Upper lobe of left lung (tissue), 6 donors: ENCODE measurements at places on chromosomes 11 and 22. TPM values are rescaled to one million over a fixed set of nuclear protein-coding genes. Genes with fewer than 3 reads are reported as not detected.

PRG3 gene
- not detected for total RNA-seq

- no peaks in the 10 kb centered on the region for H3K4me1 ChIP-seq
- DNase-seq: no peak
- H3K27ac ChIP-seq: no peak overlapping the region
- H3K4me3 ChIP-seq: no peak overlapping the region
- no peaks in the 10 kb centered on the region for H3K36me3 ChIP-seq
These were observed 4.7 kb upstream of the NXPE2 start for GRCh38 chr11:114673661-114674060.

GRCh38 chr11:71580057-71581003, 2.3 kb downstream of the KRTAP5-11 start:
- no peak overlapping the region for H3K27ac ChIP-seq
- DNase-seq: peak; percentile 70
- H3K4me1 ChIP-seq: no peaks in the 10 kb centered on the region
- H3K36me3 ChIP-seq: no peaks in the 10 kb centered on the region
- no peaks in the 10 kb centered on the region for H3K27me3 ChIP-seq

GRCh38 chr11:64146036-64146955, 19.6 kb downstream of the MACROD1 start:
- H3K4me3 ChIP-seq: no peak overlapping the region
- H3K27ac ChIP-seq: no peak overlapping the region
- no peaks in the 10 kb centered on the region for H3K27me3 ChIP-seq
- no peaks in the 10 kb centered on the region for H3K36me3 ChIP-seq
- DNase-seq: peak; percentile 61
- H3K4me1 ChIP-seq: peaks cover 10% of the 10 kb centered on the region

- H3K27ac ChIP-seq: no peak overlapping the region
- H3K27me3 ChIP-seq: no peaks in the 10 kb centered on the region
- no peaks in the 10 kb centered on the region for H3K4me1 ChIP-seq
- H3K4me3 ChIP-seq: no peak overlapping the region
These were observed 87.4 kb downstream of the IGLL5 start for GRCh38 chr22:22974795-22975580.

DNA sequence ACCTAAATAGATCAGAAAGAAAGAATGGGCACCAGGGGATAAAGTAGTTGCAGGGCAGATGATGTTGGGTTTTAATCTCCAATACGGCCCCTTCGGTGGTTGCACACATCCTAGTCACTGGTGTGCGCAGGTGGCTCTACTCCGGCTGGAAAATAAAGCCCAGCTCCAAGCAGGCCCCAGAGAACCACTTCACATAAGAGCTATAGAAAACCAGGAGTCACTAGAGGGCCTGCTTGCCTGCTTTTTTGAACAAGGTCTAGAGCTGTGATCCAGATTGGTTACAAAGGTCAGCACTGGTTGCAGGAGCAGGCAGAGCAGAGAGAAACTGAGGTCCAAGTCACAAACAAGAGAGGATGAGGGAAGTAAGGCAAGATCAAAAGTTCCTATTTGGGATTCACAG, 41.5 kb upstream of the MS4A8 start:
- H3K27ac ChIP-seq: peak overlapping the region; percentile 63
- peak; percentile 52 for DNase-seq
- peaks cover 3% of the 10 kb centered on the region for H3K4me1 ChIP-seq
- no peak overlapping the region for H3K4me3 ChIP-seq
- no peaks in the 10 kb centered on the region for H3K36me3 ChIP-seq
- H3K27me3 ChIP-seq: no peaks in the 10 kb centered on the region

DNA sequence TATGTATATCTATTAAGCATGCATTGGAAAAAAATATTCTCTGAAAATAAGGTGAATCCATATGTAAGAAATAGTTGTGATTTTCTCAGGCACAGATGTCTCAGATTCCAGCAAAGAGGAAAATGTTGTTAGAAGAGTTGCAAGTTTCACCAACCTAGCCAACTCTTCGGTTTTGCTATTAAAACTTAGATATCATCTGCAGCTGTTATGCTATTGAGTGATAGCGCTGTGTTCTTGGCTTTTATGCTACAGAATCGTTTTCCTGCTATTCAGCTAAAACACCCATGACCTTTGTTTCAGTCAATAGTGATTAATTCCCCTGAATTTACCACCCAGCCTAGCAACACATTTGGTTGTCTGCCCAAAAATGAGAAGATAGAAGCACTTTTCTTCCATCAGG, 795.6 kb upstream of the ANO3 start:
- no peak overlapping the region for H3K27ac ChIP-seq
- no peak for DNase-seq
- no peaks in the 10 kb centered on the region for H3K4me1 ChIP-seq
- no peak overlapping the region for H3K4me3 ChIP-seq
- H3K36me3 ChIP-seq: no peaks in the 10 kb centered on the region
- H3K27me3 ChIP-seq: no peaks in the 10 kb centered on the region

DNA sequence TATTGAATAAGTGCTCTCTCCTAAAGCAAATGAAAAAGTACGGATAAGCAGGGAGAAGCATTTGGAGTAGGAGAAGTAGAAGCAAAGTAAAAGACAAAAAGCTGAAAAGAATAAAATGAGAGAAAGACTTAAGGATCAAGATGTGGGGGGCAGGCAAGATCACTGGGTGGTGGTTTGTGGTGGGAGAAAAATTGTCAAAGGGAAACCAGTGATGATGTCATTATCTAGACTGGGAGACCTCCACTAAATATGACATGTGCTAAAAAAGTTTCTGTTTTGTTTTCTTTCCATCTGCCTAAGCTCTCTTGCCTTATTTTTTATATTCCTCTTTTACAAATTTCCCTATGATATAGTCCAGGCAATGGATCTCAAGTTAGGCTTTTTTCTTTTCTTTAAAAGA, 14.8 kb upstream of the MAML2 start:
- no peak for DNase-seq
- peaks cover 7% of the 10 kb centered on the region for H3K36me3 ChIP-seq
- H3K4me3 ChIP-seq: no peak overlapping the region
- H3K27me3 ChIP-seq: no peaks in the 10 kb centered on the region
- H3K4me1 ChIP-seq: no peaks in the 10 kb centered on the region

DNA sequence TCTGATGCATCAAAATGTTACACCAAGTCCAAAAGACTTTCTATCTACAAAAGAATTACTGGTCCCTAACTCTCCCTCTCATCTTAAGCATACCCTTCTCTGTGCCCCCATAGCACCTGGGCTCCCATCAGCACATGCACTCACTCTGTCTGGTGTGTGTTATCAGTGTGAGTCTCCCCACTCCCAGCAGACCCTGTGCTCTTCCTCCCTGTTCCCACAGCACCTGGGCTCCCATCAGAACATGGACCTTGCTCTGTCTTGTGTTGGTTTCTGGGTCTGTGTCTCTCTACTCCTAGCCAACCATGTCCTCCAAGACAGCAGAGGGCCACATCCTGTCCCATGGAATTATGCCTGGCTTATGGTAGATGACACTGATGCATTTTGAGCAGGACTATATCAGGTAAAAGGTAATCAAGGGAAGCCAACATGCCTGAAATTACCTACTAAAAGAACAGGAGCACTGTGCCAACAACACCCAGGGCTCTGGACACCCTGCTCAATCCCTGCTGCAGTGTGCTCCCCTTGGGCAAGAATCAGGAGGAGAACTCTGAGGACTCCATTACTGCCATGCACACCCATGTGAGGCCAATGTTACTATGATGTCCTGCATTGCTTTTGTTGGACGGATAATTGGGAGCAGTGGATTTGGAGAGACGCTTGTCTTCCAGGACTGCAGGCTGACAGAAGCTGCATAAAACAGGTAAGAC, 34.3 kb downstream of the GAB4 start:
- no peak overlapping the region for H3K4me3 ChIP-seq
- H3K36me3 ChIP-seq: no peaks in the 10 kb centered on the region
- H3K27ac ChIP-seq: no peak overlapping the region
- H3K27me3 ChIP-seq: no peaks in the 10 kb centered on the region
- H3K4me1 ChIP-seq: no peaks in the 10 kb centered on the region
- no peak for DNase-seq

- no peak for DNase-seq
- peaks cover 8% of the 10 kb centered on the region for H3K27me3 ChIP-seq
- no peak overlapping the region for H3K27ac ChIP-seq
- peaks cover 43% of the 10 kb centered on the region for H3K4me1 ChIP-seq
- no peak overlapping the region for H3K4me3 ChIP-seq
These were observed 2.5 kb downstream of the FJX1 start for GRCh38 chr11:35620795-35621194.

GRCh38 chr22:39169797-39170466, 17.5 kb upstream of the CBX7 start:
- H3K27ac ChIP-seq: no peak overlapping the region
- H3K4me1 ChIP-seq: peaks cover 34% of the 10 kb centered on the region
- H3K4me3 ChIP-seq: no peak overlapping the region
- no peak for DNase-seq
- no peaks in the 10 kb centered on the region for H3K27me3 ChIP-seq

- no peak for DNase-seq
- no peak overlapping the region for H3K4me3 ChIP-seq
- no peaks in the 10 kb centered on the region for H3K27me3 ChIP-seq
- no peaks in the 10 kb centered on the region for H3K36me3 ChIP-seq
- H3K4me1 ChIP-seq: no peaks in the 10 kb centered on the region
These were observed 21.0 kb upstream of the MS4A6E start for GRCh38 chr11:60305906-60306619.

DNA sequence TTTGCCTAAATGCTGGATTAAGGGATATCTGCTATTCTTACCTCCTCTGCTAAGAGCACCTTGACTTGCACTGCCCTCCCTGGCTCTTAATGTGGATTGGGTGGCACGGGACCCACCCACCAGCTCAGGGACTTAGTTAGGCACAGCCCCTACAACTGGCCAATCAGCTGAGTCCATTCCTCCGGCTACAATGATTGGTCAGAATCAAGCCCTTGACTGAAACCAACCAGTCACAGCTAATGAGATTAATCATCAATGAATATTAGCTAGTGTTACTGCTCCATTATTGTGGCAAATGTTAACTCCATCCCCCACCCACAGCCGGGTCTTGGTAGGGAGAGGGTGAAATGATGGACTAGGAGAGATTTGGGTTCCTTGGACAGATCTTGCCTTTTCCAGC, 328.0 kb downstream of the MN1 start:
- H3K4me3 ChIP-seq: no peak overlapping the region
- no peak overlapping the region for H3K27ac ChIP-seq
- H3K4me1 ChIP-seq: no peaks in the 10 kb centered on the region
- H3K27me3 ChIP-seq: no peaks in the 10 kb centered on the region
- no peak for DNase-seq
- H3K36me3 ChIP-seq: no peaks in the 10 kb centered on the region

- H3K27ac ChIP-seq: no peak overlapping the region
- no peak for DNase-seq
- peaks cover 20% of the 10 kb centered on the region for H3K4me1 ChIP-seq
- H3K36me3 ChIP-seq: no peaks in the 10 kb centered on the region
- H3K27me3 ChIP-seq: no peaks in the 10 kb centered on the region
These were observed 94.5 kb downstream of the CADM1 start for GRCh38 chr11:115409691-115410220.

GRCh38 chr11:9029422-9029821, 25.6 kb upstream of the NRIP3 start:
- H3K4me1 ChIP-seq: no peaks in the 10 kb centered on the region
- H3K27ac ChIP-seq: no peak overlapping the region
- H3K36me3 ChIP-seq: no peaks in the 10 kb centered on the region
- no peak overlapping the region for H3K4me3 ChIP-seq
- no peaks in the 10 kb centered on the region for H3K27me3 ChIP-seq
- no peak for DNase-seq
